ENCODE measurements at places on chromosomes 2 and 18.

DNA sequence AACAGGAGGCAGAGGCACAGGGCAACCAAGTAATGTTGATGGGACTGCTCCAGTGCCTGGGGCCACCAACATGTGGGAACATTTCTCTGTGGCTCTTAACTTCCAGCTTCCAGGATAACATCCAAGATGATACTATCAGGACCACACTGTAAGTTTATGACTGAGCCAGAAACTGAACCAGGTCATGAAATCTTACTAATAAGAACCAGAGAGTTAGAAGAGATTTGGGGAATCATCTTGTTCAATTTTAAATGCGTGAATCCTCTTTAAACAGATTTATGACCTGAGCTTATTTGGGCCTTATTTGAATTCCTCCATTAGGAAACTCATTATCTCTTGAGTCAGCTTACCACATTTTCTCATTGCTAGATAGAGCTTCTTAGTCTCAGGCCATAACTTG, 45.0 kb downstream of the MAP2 start:
- no peak for ATAC-seq

DNA sequence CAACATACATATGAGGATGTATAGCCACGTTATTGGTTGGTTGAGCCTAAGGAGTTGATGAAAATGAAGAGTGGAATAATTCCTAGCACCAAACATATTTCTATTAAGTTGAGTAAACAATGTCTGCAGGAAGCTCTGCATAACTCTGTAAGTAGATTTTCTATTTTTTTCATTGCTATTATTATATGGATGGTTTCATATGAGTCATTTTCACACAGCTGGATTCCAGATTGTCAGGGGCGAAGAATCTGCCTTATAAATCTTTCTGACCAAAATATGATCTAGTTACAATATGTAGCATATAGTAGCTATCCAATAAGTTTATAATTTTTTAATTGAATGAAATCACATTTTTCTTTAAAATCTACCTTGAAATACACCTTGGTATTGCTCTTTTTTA, 468.0 kb upstream of the PKDCC start:
- no peak for ATAC-seq

GRCh38 chr2:132978840-132979239, 308.8 kb upstream of the LYPD1 start:
- ATAC-seq, result no peak

DNA sequence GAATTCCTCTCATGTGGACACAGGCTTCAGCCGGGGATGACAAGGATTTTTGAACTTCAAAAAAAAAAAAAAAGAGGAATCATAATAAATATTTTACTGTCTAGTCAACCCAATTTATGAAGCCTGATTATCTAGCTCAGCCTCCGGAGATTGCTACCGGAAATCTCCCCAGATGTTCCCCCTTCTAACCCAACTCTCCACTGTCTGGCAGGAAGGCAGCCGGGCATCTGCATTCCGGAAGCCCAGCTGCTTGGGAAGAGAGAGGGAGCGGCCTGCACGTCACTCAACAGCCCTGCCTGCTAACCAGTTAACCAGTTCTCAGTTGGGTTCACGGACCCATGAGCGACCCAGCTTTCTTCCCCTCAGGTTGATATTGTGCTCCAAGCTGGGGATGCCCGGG, 87.2 kb upstream of the POU3F3 start:
- ATAC-seq, result no peak

GRCh38 chr2:37827911-37828511, 97.1 kb upstream of the RMDN2 start:
- no peak for ATAC-seq

GRCh38 chr2:38744399-38744780, 6.8 kb downstream of the SRSF7 start:
- ATAC-seq, result no peak

- no peak for ATAC-seq
Measured at GRCh38 chr2:2757764-2758163, 426.7 kb upstream of the MYT1L start.

DNA sequence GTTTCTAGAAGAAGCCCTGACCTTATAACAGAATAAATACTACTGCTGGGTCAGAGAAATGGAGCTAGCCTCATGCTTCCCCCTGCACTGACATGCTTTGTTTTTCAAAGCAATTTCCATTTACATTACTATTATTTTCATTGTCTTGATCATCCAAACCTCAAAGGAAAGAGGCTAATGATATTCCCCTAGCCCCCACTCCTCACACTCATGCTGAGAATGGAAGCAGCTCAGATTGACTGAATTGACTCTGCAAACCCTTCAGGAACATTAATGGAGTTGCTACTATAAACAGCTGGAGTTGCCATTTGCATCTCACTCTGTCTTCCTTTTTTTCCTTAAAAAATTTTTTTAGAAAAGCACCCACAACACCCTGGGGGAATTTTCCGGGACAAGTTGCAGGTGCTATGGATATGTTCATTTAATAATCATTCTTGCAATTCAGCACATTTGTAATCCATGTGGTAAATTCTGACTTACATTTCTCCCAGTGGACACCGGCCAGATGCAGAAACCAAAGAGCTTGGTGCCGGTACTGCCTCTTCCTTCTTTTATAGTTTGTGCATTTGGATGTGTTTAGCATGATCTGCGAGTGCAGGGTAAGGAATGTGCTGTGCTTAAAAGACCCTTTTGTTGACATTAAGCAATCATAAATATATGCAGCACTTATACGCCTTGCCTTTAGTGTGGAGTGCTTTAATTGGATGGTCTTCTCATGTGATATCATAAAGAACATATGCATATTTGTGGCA, 103.3 kb upstream of the OSR1 start:
- ATAC-seq, result no peak

DNA sequence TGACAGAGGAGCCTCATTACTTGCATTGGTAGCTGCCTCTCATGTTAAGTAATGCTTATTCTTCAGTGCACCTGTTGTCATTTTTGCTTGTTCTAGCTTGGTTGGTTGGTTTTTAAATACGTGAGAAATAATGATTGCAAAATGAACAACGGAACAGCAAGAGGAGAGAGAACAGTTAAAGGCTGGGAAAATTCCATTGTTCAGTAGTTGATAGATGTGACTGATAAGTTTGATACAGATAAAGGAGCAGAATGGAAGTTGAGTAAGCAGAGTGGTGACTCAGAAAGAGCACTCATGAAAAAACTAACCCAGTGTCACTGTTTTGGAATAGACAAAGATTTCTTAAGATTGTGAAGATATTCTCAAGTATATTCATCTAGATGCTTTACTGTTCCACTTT, 50.5 kb downstream of the MTA3 start:
- no peak for ATAC-seq

GRCh38 chr2:222747526-222748160, 76.2 kb downstream of the MOGAT1 start:
- ATAC-seq, result no peak

DNA sequence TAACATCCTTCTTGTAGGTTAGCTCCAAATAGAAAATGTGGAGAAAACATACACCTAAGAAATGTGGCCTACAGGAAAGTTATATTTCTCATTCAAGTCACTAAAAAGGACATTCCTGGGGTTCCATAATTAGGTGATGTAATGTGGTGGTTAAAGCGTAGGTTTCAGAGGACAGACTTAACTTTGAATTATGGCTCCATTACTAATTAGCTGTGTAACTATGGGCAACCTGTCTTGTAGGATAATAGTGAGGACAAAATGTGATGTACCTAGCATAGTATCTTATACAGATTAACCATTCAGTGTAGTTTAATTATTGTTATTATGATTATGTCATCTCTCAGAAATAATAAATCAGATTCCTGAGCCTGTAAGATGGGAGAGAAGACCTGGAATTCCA, 602.5 kb downstream of the TSN start:
- ATAC-seq, result no peak

GRCh38 chr2:42342795-42343241, 18.2 kb downstream of the COX7A2L start:
- ATAC-seq, result no peak

DNA sequence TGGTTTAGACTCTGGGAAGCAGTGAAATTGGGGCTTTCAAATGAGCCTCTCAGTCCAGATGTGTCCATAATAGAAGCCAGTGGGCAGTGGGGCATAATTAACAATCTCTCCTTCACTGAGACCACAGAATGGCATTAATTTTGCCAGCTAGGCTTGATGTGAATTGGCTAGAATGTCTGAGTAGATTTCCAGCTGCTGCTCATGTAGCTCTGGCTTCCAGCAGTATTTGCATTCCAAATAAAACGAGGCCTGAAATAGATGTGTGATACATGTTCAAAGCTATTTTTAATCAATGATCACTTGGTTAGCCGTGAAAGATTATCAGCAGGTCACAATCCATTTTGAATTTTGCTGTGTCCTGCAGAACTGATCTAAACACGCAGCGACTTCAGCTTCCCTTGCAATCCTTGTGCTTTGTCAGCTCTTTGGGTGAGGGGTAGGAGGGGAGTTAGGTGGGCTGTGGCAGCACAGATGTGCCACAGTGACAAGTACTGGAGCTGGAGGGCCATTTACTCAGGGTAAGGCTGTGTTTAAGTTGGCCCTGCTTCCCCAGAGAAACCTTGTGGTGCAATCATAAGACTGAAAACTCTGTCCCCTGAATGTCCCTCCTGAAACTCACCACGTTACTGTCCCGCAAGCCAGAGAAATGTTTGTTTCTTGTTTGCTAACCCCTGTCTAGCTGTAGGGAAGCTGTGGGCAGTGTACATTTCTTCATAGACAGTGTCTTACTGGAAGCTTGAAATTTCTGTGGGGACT, 56.9 kb upstream of the TMEM178A start:
- ATAC-seq, result no peak

GRCh38 chr2:43539436-43539835, 56.4 kb downstream of the THADA start:
- no peak for ATAC-seq

- ATAC-seq, result peak; percentile 25
Measured at GRCh38 chr2:16664809-16665747, 556 bp downstream of the CYRIA start.

DNA sequence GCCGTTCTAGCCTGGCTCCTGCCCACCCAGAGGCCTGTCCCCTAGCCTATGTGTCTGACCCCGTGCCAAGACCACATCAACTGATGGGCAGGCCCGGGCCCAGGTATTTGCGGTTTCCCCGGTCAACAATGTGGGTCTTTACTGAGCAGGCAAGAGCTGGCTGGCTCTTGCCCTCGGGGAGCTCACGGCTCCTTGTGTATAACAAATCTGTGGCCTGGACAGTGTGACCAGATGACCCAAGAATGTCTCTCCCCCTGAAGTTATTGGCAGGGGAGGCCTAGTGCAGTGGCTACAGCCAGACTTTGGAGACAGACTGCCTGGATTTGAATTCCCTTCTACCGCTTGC, 179.6 kb downstream of the KLHL29 start:
- peak; percentile 25 for ATAC-seq

GRCh38 chr2:230471074-230471473, 55.1 kb downstream of the SP100 start:
- ATAC-seq, result no peak

DNA sequence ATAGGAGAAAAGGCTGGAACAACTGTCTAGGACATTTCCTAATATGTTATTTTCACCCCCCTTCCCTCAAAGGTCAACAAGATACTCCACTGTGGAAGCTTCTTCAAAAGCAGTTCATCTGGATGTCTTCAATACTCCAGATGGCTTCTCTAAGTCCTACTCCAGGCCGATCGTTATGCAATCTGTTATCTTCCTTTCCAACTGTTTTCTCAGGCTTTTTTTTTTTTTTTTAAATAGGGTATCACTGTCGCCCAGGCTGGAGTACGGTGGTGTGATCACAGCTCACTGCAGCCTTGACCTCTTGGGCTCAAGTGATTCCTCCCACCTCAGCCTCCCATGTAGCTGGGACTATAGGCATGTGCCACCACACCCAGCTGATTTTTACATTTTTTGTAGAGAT, 26.3 kb downstream of the ATP8B1 start:
- no peak for ATAC-seq

- no peak for ATAC-seq
Measured at GRCh38 chr2:224584111-224584784, 915 bp downstream of the CUL3 start.

DNA sequence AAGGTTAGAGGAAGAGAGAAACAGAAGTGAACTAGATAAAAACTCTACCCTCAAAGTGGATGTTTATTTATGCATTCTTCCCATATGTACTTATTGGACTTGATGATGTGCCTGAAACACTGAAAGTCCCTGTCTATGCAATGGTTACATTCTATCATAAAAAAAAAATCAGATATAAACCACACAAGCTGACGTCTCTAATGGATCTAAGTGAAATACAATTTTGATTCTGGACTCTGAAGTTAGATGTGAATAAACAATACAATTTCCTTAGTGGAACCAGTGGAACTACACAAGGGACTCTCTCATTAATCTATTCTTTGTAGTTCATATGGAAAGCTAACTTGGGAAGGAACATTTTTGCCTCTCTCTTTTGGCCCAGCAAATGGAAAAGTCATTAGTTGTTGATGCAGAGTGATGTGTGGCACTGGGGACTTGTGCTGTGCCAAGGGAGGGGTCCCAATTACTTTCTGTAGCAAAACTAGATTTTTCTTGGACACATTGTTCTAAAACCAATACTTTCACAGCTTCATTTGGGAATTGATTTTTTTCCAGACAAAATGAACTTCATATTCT, 376.8 kb downstream of the TRIB2 start:
- no peak for ATAC-seq

- ATAC-seq, result no peak
Measured at GRCh38 chr18:3323900-3324299, 62.0 kb downstream of the MYL12B start.

DNA sequence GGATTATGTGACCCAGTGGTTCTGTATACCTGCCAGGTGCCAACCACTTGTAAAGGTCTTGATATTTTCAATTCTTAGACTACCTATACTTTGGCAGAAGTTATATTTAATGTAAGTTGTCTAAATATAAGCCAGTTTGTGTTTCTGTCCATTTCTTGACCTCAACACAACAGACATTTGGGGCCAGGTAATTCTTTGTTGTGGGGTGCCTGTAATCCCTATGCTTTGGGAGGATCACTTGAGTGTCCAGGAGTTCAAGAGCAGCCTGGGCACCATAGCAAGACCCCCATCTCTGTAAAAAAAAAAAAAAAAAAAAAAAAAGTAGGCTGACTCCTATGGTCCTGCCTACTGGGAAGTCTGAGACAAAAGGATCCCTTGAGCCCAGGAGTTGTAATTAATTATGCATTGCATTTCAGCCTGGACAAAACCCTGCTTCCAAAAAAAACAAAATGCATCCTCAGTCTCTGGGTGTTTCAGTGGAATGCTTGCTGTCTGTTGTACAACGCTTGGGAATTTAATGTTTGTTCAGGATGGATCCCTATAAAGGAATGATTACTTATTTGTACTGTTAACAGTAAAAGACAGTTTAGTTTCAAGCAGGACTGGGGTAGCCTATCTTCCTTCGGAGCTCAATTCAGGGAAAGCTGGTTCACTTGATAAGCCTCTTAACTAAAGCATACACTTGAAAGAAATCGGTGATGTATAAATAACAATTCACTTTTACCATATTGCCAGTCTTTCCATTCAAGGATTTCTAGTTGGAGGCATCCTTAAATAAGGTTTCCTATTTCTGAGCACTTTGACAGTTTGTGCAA, 3.4 kb downstream of the RPS27A start:
- ATAC-seq, result no peak

DNA sequence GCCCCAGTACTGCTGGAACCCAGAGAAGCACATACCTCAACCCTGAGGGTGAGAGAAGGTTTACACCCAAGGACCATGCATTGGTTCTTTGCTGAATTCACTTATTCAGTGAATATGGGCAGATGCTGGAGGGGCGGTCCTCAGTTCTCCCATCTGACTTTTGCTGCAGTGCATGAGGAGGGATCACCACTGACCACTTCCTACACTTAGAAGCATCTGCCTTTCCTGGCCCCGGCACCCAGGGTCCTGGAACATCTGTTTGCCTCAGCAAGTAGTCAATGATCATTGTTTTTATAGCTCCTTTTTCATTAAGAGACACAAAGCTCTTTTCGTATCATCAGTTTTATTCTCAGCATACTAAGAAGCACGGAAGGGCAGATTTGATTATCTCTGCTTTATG, 211.4 kb downstream of the SH3RF3 start:
- no peak for ATAC-seq

All from esophagus mucosa (tissue), 1 donor.